Vagina (tissue), 2 donors: ENCODE measurements at places on chromosomes 7 and 10. TPM values are rescaled to one million over a fixed set of nuclear protein-coding genes. Genes with fewer than 3 reads are reported as not detected.
A peak's percentile ranks its signal among the peaks of the same experiment; 100 is the strongest.

- DNase-seq = no peak
- H3K4me3 ChIP-seq = no peak overlapping the region
- H3K4me1 ChIP-seq = peaks cover 13% of the 10 kb centered on the region
- no peaks in the 10 kb centered on the region for H3K27me3 ChIP-seq
- H3K36me3 ChIP-seq = no peaks in the 10 kb centered on the region
- H3K27ac ChIP-seq = no peak overlapping the region
Observed at GRCh38 chr7:130123501-130123900, 53.2 kb downstream of the KLHDC10 start.

The SLC4A2 gene
- 66.5 TPM for total RNA-seq

GRCh38 chr7:66583490-66584110, 45.1 kb upstream of the KCTD7 start:
- H3K4me3 ChIP-seq = no peak overlapping the region
- no peak for DNase-seq
- peaks cover 5% of the 10 kb centered on the region for H3K36me3 ChIP-seq
- no peak overlapping the region for H3K27ac ChIP-seq
- H3K4me1 ChIP-seq = peaks cover 37% of the 10 kb centered on the region

DNA sequence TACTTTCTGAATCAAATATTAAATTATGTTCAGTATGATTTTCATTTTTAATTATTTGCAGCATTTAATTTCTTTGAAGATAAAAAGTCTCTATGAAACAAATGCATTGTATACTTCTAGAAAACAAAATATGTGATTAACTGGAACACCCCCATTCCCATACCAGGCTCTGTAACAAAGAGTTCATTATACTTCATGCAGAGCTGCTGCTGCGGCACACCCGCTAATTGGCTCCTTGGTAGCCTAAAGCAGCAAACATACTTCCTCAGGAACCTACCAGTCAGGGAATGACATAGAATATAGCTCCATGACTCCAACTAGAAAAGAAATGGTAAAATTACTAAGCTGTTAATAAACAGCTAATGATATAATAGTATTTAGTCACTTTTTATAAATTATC, 19.3 kb downstream of the RAB11FIP2 start:
- H3K4me3 ChIP-seq = no peak overlapping the region
- no peak overlapping the region for H3K27ac ChIP-seq
- H3K27me3 ChIP-seq = no peaks in the 10 kb centered on the region

- no peak overlapping the region for H3K27ac ChIP-seq
- H3K36me3 ChIP-seq = peaks cover 40% of the 10 kb centered on the region
- no peaks in the 10 kb centered on the region for H3K27me3 ChIP-seq
- no peaks in the 10 kb centered on the region for H3K4me1 ChIP-seq
- DNase-seq = no peak
- no peak overlapping the region for H3K4me3 ChIP-seq
Observed at GRCh38 chr7:16695621-16696237, 49.7 kb downstream of the BZW2 start.

The SERPINE1 gene
- total RNA-seq = 14.7 TPM

GRCh38 chr7:69173846-69174245, 424.4 kb upstream of the AUTS2 start:
- H3K36me3 ChIP-seq = no peaks in the 10 kb centered on the region
- DNase-seq = no peak
- H3K27me3 ChIP-seq = no peaks in the 10 kb centered on the region
- H3K27ac ChIP-seq = no peak overlapping the region
- H3K4me1 ChIP-seq = no peaks in the 10 kb centered on the region
- H3K4me3 ChIP-seq = no peak overlapping the region

DNA sequence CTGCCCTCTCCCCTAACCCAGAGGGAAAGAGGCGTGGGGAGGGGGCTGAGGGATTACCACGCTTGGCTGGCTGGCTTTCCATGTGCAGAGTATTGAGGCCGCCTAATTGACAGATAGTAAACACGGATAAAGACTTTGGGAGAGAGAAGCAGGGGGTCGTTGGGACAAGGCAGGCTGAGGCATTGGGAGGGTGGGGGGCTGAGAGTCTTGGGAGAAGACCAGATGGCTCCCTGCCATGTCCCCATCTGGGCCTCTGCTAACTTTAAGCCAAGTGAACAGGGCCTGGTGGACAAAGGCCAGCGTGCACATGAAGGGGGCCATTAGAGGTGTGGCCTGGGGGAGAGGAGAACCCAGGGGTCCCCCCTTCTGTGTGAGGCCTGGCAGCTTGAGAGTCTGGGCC, 55.4 kb upstream of the MXI1 start:
- no peak overlapping the region for H3K4me3 ChIP-seq
- no peaks in the 10 kb centered on the region for H3K36me3 ChIP-seq
- H3K4me1 ChIP-seq = no peaks in the 10 kb centered on the region
- H3K27me3 ChIP-seq = no peaks in the 10 kb centered on the region
- H3K27ac ChIP-seq = no peak overlapping the region
- DNase-seq = no peak

GRCh38 chr10:9301148-9301547, 1246.7 kb downstream of the GATA3 start:
- DNase-seq = no peak
- no peaks in the 10 kb centered on the region for H3K36me3 ChIP-seq
- no peaks in the 10 kb centered on the region for H3K27me3 ChIP-seq
- no peak overlapping the region for H3K4me3 ChIP-seq
- H3K4me1 ChIP-seq = no peaks in the 10 kb centered on the region
- H3K27ac ChIP-seq = no peak overlapping the region

GRCh38 chr7:156609010-156609877, 31.3 kb upstream of the RNF32 start:
- no peak for DNase-seq
- H3K4me3 ChIP-seq = no peak overlapping the region

The STEAP4 gene
- total RNA-seq = 41.7 TPM

GRCh38 chr7:155001756-155002410, 1.0 kb downstream of the PAXIP1 start:
- peaks cover 28% of the 10 kb centered on the region for H3K4me1 ChIP-seq
- DNase-seq = no peak
- H3K4me3 ChIP-seq = peak overlapping the region; percentile 96
- H3K27me3 ChIP-seq = no peaks in the 10 kb centered on the region
- H3K27ac ChIP-seq = peak overlapping the region; percentile 71
- H3K36me3 ChIP-seq = peaks cover 12% of the 10 kb centered on the region

GRCh38 chr7:82204694-82205093, 238.9 kb downstream of the CACNA2D1 start:
- no peaks in the 10 kb centered on the region for H3K36me3 ChIP-seq
- H3K4me1 ChIP-seq = no peaks in the 10 kb centered on the region
- no peak overlapping the region for H3K4me3 ChIP-seq
- no peak for DNase-seq
- H3K27ac ChIP-seq = no peak overlapping the region
- no peaks in the 10 kb centered on the region for H3K27me3 ChIP-seq

DNA sequence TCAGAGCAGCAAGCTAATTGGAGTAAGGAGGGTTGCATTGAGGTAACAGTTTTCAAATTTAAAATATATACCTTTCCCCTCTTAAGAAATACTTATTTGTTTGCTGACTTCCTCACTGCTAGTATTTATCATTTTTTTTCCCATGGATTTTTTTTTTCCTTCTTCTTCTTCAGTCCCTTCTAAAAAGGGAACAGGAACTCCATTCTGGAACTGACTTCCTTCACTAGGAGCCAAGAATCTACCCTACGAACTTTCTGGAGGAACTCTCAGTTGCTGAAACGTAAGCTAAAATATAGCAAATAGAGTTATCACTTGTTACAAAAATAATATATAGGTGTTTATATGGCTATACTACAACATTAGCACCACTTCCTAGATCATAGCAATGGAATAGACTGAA, 95.4 kb downstream of the HGF start:
- no peak for DNase-seq
- no peaks in the 10 kb centered on the region for H3K4me1 ChIP-seq
- H3K36me3 ChIP-seq = no peaks in the 10 kb centered on the region
- H3K4me3 ChIP-seq = no peak overlapping the region
- no peaks in the 10 kb centered on the region for H3K27me3 ChIP-seq

The ADARB2 gene
- total RNA-seq = 3.4 TPM

GRCh38 chr10:114188900-114189299, 9.7 kb downstream of the TDRD1 start:
- no peak overlapping the region for H3K4me3 ChIP-seq
- no peaks in the 10 kb centered on the region for H3K36me3 ChIP-seq
- no peaks in the 10 kb centered on the region for H3K4me1 ChIP-seq
- no peak overlapping the region for H3K27ac ChIP-seq
- DNase-seq = no peak

DNA sequence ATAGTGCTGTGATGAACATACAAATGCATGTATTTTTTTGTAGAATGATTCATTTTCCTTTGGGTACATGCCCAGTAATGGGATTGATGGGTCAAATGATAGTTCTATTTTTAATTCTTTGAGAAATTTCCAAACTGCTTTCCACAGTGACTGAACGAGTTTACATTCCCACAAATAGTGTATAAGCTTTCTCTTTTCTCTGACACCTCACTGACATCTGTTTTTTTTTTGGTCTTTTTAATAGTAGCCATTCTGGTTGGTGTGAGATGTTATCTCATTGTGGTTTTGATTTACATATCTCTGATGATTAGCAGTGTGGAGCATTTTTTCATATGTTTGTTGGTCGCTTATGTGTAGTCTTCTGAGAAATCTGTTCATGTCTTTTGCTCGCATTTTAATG, 195.0 kb upstream of the AGK start:
- no peak overlapping the region for H3K27ac ChIP-seq
- DNase-seq = no peak
- no peaks in the 10 kb centered on the region for H3K36me3 ChIP-seq

DNA sequence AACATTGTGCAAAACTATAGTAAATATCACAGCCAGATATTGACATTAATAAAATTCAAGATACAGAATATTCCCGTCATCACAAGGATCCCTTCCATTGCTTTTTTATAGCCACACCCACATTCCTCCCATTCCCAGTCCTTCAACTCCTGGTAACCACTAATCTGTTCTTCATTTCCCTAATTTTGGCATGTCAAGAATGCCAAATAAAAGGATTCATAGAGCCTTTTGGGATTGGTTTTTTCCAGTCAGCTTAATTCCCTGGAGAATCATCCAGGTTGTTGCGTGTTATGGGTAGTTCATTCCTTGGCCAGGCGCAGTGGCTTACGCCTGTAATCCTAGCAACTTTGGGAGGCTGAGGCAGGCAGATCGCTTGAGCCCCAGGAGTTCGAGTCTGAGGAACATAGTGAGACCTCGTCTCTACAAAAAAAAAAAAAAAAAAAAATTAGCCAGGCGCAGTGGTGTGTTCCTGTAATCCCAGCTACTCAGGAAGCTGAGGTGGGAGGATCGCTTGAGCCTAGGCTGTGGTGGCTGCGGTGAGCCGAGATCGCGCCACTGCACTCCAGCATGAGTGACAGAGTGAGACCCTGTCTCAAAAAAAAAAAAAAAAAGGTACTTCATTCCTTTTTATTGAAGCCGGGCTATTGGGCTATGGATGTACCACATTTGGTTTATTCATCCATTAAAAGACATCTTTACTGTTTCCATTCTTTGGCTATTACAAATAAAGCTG, 2.7 kb downstream of the OGDH start:
- H3K27ac ChIP-seq = no peak overlapping the region
- H3K27me3 ChIP-seq = no peaks in the 10 kb centered on the region
- no peak for DNase-seq

GRCh38 chr10:126565441-126565840, 105.1 kb downstream of the C10orf90 start:
- no peaks in the 10 kb centered on the region for H3K36me3 ChIP-seq
- H3K4me3 ChIP-seq = no peak overlapping the region
- no peaks in the 10 kb centered on the region for H3K27me3 ChIP-seq
- H3K27ac ChIP-seq = no peak overlapping the region
- no peaks in the 10 kb centered on the region for H3K4me1 ChIP-seq
- DNase-seq = no peak

- no peak for DNase-seq
- no peaks in the 10 kb centered on the region for H3K27me3 ChIP-seq
- H3K36me3 ChIP-seq = no peaks in the 10 kb centered on the region
- H3K4me1 ChIP-seq = no peaks in the 10 kb centered on the region
- H3K27ac ChIP-seq = no peak overlapping the region
Observed at GRCh38 chr7:1692515-1693418, 22.7 kb downstream of the ELFN1 start.

The ZNF438 gene
- 11.8 TPM for total RNA-seq

The DNAH11 gene
- total RNA-seq = 1.7 TPM

- DNase-seq = no peak
- no peak overlapping the region for H3K4me3 ChIP-seq
- H3K4me1 ChIP-seq = peaks cover 84% of the 10 kb centered on the region
- no peaks in the 10 kb centered on the region for H3K27me3 ChIP-seq
- H3K36me3 ChIP-seq = no peaks in the 10 kb centered on the region
Observed at GRCh38 chr7:106068986-106069385, 43.1 kb downstream of the SYPL1 start.

DNA sequence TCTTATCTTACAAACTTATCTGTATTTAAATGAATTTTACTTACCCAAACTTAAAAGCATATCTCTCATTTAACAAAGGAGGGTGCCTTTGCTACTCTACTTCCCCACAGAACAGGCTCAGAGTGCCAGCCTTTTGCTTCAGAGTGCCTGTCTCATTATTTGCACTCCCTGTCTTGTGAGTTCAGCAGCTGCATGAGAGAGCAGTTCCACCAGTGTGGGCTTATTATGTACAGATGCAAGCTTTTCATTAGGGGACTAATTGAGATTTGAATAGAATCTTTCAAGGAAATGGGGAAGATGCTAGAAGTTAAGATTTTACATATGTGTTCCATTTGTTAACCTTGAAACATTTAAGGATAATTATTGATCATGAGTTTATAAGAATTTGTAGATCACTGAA, 310.2 kb upstream of the LRRN3 start:
- H3K27me3 ChIP-seq = no peaks in the 10 kb centered on the region
- H3K27ac ChIP-seq = no peak overlapping the region
- no peak overlapping the region for H3K4me3 ChIP-seq
- no peaks in the 10 kb centered on the region for H3K4me1 ChIP-seq
- no peak for DNase-seq
- H3K36me3 ChIP-seq = no peaks in the 10 kb centered on the region

The HTR7 gene
- 0.74 TPM for total RNA-seq

The POLR2J3 gene
- total RNA-seq = 28.7 TPM

GRCh38 chr7:135098391-135098790, 49.5 kb upstream of the TMEM140 start:
- H3K4me1 ChIP-seq = no peaks in the 10 kb centered on the region
- H3K4me3 ChIP-seq = no peak overlapping the region
- no peaks in the 10 kb centered on the region for H3K36me3 ChIP-seq
- no peak overlapping the region for H3K27ac ChIP-seq
- DNase-seq = no peak

DNA sequence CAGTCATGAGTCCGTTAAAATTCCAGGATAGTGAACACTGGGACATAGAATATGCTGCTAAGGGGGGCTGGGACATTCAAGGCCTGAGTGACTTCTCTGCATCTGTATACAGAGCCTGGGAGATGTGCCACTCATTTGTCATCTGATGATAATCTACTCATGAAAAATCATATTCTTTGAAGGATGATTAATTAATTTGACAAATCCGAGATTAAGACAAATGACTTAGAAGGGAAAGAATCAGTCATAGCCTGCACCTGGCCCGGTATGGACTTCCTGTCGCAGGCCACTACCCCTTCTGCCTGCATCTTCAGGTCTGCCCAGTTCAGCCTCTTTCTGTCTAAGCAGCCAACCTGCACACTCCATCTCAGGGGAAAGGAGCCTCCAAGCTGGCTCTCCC, 18.8 kb upstream of the FAM170B start:
- no peaks in the 10 kb centered on the region for H3K36me3 ChIP-seq
- no peaks in the 10 kb centered on the region for H3K4me1 ChIP-seq
- H3K4me3 ChIP-seq = no peak overlapping the region

The GRM8 gene
- not detected for total RNA-seq

The HYAL4 gene
- 0.49 TPM for total RNA-seq

GRCh38 chr7:32501522-32501921, 6.2 kb downstream of the AVL9 start:
- no peak overlapping the region for H3K4me3 ChIP-seq
- peaks cover 42% of the 10 kb centered on the region for H3K4me1 ChIP-seq
- H3K27ac ChIP-seq = peak overlapping the region; percentile 0
- no peaks in the 10 kb centered on the region for H3K27me3 ChIP-seq
- no peaks in the 10 kb centered on the region for H3K36me3 ChIP-seq
- no peak for DNase-seq
